ENCODE measurements at places on chromosomes 1 and 21.

GRCh38 chr1:226309398-226310244 lies 657 bp upstream of the LIN9 start:
- no peak for DNase-seq

GRCh38 chr21:33901412-33902288 lies 14.0 kb downstream of the ATP5PO start:
- DNase-seq, result no peak

DNA sequence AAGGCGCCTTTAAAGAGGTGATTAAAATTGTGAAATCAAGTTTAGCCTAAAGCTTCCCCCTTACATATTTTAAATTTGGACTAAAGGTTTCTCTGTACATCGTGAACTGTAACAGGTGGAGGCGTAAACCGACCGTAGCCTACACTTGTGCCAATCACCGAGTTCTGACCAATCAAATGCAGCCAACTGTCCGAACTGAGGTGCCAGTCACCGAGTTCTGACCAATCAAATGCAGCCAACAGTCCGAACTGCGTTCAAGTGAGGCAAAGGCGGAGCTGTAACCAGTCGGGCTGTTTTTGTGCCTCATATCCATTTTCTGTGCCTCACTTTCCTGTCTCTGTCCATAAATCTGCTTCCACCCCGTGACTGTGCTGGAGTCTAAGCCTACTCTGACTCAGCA lies 7.4 kb downstream of the TFF1 start:
- no peak for DNase-seq

DNA sequence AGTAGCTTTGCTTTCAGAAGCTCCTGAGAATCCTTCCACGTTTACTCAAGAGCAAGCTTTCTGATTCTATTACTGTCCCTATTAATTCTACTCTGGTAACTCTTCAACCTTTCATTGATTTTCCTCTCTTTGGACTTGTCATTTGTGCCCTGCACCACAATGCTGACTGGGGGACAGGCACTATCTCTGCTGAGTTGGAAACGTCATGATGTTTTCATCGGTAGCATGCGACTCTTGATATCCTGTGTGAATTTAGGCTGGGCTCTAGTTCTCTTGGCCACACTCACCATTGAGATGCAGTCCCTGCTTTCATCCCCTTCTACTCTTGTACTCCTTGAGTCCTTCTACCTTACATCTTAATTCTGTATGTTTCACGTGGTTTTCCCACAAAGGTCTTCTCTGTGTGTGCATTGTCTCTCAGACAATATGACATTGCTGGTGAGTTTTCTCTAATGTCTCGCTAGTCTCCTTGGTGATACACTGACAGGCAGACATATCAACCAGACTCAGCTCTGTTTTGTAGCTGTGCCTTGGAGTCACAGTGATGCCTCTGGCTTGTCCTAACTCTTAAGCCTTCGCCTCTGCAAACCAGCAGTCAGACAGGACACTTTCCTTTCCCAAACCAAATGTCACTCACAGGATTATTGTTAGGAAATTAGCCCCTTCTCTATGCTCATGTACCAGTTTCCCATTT lies 223.6 kb upstream of the ADGRL2 start:
- no peak for DNase-seq

- no peak for DNase-seq
Observed at GRCh38 chr1:53598966-53599365, 139.8 kb downstream of the DMRTB1 start.

GRCh38 chr1:113681596-113682337 lies 77.5 kb downstream of the PHTF1 start:
- DNase-seq, result no peak

DNA sequence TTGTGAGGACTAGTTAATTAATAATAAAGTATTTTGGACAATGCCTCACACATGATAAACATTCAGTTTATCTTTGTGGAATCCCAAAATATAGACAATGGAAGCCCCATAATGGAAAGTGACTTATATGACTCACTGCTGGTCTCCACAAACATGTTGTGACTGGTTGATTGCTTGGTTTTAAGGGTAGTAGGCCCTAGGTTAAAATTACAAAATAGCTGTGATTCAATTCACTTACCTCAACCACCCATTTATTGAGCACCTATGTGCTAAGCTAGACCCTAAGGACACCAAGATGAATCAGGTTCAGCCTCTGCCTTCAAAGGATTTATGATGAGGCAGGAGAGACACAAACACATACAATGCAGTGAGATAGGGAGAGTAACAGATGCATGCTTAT lies 42.4 kb downstream of the KANK4 start:
- no peak for DNase-seq

GRCh38 chr1:114167226-114167625 lies 13.6 kb upstream of the SYT6 start:
- DNase-seq, result no peak

DNA sequence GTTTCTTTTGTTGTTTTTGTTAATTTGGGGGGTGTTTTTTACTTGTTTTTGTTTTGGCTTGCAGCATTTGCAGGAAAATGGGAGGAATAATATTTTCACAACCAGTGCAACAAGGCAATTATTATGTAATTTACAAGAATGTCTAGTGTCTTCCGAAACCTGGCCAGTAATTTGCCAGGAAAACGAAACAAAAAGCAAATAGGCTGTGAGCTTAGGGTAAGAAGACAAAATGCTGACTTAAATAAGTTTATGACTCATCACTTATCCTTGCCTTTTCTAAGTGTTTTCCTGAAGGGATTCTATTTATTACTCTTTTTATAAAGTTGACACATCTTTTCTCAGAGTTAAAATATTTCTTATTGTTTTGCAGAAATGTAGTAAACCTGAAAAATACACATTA lies 49.8 kb downstream of the KCNT2 start:
- no peak for DNase-seq

- no peak for DNase-seq
Observed at GRCh38 chr1:107524301-107524700, 383.5 kb downstream of the NTNG1 start.

DNA sequence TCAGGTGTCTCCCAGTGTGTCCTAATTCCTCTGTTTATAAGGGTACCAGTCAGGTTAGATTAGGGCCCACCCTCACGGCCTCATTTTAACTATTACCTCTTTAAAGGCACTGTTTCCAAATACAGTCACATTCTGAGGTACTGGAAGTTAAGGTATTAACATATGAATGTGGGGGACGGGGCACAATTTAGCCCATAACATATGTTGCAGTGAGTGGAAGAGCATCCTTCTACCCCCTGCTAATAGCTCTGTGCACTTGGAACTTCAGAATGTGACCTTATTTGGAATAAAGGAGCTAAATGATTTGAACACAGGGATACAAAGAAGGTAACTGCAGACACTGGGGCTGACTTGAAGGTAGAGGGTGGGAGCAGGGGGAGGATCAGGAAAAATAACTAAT lies 67.3 kb upstream of the ADGRL2 start:
- no peak for DNase-seq

DNA sequence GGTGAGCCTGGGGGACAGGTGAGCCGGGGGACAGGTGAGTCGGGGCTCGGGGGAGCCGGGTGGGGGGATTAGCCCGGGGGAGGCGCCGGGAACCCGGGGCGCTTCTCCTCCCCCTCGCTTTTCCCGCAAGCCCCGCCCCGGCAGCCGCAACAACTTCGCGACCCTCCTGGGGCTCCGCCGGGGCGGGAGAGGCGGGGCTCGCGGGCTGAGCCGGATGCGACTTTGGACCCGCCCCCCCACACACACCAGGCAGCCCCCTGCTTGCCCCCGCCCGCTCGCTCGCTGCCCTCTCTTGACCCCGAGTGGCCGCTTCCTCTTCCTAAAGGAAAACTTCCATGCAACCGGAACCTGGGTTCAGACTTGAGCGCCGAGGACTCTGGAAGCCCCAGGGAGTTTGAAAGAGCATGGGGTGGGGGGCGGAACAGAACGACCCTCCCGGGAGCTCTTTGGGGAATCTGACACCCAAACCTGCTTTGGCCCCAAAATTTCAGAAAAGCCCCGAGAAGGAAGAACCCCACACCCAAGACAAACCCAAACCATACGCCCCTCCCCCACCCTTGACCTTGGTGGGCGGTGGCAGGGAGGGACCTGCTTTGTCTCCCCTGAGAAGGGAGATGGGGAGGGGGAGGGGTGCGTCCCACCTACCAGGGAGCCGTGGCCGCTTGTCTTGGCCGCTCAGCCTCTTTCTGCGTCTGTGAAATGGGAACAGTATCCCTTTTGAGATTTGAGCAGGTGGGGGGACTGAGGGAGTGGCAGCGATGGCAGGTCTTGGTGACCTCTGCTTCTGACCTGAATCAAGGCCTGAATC lies 550 bp downstream of the ARHGEF16 start:
- DNase-seq, result no peak

DNA sequence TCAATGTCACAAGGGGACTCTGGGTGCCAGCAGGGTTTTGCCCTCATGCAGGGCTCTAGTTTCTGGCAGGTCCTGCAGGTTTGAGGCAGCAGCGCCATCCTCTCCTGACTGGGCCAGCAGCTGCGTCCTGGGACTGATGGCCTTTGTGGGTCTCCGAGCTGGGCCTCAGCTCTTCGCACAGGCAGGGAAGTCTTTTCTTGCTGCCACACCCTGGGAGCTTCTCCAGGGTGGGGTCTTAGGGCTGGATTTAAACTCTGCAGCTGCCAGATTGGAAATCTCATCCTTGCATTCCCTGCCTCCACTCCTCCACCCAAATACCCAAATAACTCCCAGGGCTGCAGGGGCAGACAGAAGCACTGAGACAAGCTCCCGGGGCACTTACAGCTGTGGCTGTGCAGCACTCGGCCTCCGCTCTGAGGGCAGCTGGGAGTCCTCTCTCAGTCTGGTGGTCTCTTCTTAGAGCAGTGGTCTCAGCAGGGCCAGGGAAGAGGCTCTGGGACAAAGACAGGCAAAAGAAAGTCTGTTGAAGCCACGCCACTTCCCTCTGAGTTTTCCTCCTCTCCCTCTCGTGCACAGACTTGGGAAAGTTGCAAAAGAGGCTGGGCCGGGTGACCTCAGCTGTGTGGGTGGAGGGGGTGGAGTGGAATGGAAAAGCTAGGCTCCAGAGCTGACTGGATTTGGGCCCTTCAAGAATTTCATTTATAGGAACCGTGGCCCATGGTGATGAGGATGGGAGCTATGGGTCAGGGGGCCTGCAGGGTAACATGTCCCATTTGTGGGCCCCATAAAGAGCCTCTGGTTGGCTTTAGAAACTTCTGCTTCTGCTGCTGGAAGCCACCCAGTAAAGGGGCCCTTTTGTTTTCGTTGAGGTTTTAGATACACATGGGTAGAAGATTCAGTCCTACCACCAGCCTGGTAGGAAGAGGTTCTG lies at the start of gene RAB7B:
RAB7B (minus strand) TSS at position 525 of the 931 bp plus-strand sequence. CDS start 9,260 bp downstream, outside the sequence.
- DNase-seq, result no peak

DNA sequence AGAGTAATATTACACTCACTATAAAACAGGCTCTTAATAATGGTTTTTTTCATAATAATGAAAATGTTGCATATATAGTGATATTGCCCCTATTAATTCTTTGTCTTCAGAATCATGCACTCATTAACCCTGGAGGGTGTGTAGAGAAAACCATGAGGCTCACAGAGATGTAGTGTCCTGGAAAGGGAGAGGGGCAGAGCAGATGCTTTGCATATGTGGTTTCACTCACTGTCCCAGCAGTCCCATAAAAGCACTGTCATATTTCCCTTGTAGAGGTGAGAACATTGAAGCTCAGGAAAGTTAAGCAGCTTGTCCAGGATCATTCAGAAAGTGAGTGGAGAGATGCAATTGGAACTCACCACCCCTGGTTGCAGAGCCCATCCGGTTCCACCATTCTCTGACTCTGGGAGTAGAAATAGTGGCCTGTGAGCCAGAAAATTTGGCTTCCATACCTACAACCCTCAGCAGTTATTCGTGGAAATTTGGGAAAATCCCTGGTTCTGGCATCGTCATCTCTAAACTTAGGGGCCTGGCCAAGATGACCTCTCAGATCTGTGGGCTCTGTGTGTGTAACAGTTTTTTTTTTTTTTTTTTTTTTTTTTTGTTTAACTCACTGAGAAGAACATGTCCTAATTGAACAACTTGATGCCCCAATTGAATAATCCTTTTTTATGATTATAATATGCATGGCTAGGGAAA lies 86.4 kb downstream of the RGL1 start:
- DNase-seq, result no peak

DNA sequence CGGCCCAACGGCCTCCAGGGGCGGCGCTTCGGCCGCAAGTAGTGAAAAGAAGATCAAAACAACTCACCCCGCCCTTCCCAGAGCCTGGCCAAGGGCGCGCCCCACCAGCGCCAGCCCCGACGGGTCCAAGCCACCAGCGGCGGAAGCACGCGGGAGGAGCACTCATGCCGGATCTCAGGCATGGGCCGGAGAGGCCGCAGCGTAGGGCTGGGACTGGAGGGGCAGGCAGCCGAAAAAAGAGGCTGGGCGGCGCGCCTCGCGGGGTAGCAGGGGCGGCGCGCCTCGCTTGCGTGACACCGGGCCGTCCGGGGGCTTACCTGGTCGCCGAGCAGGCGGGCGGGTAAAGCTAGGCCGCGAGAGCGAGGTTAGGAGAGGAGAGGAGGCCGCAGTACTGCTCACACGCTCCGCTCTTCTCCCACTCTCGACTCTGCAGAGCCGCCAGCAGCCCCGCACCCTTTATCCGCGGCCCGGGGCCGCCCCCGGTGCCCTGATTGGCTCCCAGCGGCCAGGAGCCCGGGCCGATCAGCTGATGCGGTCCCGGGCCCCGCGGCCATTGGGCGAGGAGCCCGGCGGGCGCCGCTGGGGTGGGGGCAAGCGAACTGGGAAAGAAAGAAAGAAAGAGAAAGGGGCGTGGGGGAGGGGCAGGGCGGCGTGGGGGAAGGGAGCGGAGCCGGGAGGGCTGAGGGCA lies at the start of gene GLUL:
GLUL (minus strand) TSS at position 429 of the 688 bp plus-strand sequence. CDS start 3,053 bp downstream, outside the sequence.
- DNase-seq, result peak; percentile 30

DNA sequence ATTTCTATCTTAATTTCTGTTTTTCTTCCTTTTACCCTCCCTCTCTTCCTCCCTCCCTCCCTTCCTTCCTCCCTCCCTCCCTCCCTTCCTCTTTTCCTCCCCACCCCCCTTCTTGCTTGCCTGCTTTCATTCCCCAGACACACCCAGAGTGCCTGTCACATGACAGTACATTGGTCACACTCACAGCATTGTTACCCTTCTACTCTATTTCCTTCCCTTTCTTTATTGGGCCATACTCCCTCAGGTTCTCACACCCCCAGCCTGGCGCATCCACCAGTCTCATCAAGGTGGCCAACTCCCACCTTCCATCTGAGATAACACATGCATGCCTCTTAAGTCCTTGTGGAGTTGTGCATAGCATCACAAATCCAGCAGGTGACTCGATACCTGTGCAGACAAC lies 10.9 kb downstream of the TMPRSS3 start:
- no peak for DNase-seq

DNA sequence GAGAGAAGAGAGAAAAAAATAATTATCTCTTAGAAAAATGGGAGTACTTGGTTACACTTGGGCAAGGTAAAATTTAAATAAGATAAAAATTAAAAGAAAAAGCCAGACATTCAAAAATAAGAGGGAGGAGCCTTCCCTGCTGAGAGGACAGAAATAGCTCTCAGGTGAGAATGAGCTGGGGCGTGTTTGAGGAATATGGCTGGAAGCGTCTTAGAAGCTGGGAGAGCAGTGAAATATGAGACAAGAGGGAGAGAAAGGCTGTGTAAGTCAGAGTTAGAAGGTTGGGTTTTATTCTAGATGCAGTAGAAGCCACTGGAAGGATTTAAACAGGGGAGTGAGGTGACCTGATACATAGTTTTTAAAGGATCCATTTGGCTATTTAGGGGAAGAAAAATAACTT lies 154.2 kb upstream of the L1TD1 start:
- DNase-seq, result no peak

GRCh38 chr1:183313063-183313462 lies 105.1 kb downstream of the NMNAT2 start:
- no peak for DNase-seq
